ENCODE measurements at places on chromosomes 6 and 20.

- DNase-seq: no peak
Measured at GRCh38 chr6:87583822-87584221, 6.0 kb downstream of the RARS2 start.

DNA sequence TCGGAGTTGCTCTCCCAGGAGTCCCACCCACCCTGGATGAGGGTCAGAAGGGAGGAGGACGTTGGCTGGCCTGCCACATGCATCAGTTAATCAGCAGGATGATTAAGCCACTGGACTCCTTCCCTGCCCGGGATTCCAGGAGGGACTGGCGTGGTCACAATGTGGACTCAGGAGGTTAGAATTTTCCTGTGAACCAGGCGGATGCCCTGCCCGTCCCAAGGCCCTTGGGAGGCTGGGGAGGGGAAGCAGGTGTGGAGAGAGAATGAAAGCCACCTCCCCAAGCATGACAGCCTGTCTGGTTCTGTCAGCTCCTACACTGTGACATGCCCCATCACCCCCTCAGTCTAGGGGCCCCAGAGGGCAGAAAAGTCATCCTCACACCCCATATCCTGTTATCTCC, 11.6 kb upstream of the ITPR3 start:
- peak; percentile 49 for DNase-seq

DNA sequence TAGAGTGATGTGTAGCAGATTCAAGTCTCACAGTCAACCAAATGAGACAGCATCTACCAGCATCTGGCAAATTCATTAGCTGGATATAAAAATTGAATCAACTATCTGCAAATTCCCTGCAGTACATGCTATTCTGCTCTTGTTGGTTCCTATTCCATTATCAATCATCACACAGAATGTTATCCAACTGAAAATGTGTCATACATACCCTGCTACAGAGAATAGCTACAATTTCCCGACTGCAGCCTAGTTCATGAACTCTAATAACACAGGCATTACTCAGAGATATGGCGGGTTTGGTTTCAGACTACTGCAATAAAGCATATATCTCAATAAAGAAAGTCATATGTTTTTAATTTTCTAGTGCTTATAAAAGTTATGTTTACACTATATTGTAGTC, 78.4 kb downstream of the AHI1 start:
- DNase-seq: peak; percentile 94

DNA sequence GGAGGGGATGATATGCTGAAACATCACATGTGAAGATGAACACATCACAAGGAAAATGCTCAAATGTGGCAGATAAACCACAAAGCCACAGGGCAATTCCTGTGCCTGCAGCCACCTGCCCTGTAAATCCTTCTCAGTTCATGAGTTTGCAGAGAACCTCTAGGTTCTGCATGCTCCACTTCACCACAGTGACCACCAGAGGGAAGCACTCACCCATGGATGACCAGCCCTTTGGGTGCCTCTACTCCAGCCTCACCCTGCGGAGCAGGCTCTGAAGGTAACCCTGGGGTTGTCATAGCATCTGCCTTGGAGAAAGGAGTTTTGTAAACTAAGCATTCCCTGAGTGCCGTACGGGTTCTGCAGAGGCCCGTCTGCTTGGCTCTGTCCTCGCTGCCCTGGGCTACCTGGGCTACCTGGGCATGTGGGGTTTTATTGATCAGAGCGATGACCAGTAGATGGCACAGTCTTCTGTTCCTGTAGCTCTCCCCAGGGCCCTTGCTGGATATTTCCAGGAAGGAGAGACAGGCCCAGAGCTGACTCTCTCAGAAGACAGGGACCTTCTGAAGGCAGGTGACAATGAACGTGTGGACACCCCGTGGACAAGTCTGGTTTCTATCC, 31.7 kb upstream of the CST1 start:
- DNase-seq: no peak

DNA sequence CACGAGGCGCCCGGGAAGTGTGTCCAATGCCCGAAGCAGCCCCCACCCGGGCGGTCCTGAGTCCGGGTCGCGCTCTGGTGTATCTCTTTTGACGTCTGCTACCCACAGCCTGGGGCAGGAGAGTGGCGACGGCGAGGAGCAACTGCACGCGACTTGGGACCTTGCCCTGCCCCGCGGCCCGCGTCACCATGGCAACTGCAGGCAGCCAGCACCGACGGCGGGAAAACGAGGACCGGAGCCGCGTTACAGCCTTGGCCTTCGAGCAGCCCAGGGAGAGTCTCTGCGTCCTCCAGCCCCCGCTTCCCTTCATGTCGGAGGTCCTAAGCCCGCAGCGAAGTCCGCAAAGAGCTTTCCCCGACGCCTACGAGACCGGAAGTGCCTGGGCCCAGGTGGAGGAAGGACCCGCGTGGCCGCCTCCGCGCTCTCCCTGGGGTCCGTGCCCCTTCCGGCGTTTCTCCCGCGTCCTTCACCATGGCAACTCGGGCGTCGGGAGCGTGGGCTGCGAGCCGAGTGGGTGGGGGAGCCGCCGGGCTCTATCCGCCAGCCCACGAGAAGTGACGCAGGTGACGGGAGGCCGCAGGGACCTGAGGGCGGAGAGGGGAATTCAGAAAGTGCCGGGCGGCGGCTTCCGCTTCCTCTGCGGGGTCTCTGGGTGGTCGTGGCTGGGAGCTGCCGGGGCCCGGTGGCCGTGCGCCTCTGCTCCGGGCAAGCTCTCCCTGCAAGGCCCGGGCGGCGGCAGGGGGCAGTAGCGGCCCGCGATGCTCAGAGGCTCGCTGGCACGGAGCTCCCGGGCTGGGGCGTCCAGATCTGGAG, 88.6 kb upstream of the TGM3 start:
- DNase-seq: peak; percentile 50

- DNase-seq: no peak
Measured at GRCh38 chr6:166638573-166638964, 11.5 kb upstream of the RPS6KA2 start.

- peak; percentile 83 for DNase-seq
Measured at GRCh38 chr6:75196081-75196687, 9.7 kb downstream of the COL12A1 start.

DNA sequence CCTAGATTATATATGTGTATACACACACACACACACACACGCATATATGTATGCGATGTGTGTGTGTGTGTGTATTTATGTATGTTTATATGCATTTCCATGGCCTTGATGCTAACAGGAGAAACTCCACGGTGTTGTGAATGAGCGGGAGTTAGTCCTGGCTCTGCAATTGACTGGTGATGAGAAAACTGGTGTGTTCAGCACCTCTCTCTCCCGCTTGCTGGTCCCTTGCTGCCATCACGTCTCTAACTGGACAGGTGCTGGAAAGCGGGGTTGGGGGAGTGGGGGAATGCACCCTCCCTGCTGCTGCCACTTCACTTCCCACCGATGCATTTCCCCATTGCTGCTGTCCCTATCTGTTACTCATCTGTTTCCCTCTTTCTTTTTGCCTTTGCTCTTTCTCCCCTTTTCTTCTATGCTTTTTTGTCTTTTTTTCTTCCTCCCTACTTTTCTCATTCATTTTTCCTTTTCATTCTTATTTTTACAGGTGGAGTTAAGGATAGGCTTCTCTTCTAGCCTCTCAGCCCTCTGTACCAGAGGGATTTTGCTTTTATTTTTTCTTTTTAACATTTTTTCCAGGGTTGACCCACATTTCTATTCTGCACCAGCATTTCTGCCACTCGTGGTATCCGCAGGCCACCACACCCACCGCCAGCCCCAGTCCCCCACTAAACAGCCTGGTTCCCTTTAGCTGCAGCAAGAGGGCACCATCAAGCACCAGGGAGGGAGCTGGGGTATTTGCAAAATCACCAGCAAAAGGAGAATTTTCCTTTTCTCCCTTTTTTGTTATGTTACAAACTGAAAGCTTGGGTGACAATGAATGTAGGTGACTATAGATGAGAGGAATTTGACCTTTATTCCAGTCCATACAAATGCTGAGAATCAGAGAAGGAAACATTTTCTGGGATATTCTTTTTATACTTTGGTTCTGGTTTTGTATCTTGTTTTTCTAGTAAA, 115.6 kb downstream of the TCP11 start:
- no peak for DNase-seq

GRCh38 chr6:100185615-100186014, 191.6 kb upstream of the MCHR2 start:
- DNase-seq: no peak

- DNase-seq: no peak
Measured at GRCh38 chr6:12170351-12171092, 119.6 kb upstream of the EDN1 start.

DNA sequence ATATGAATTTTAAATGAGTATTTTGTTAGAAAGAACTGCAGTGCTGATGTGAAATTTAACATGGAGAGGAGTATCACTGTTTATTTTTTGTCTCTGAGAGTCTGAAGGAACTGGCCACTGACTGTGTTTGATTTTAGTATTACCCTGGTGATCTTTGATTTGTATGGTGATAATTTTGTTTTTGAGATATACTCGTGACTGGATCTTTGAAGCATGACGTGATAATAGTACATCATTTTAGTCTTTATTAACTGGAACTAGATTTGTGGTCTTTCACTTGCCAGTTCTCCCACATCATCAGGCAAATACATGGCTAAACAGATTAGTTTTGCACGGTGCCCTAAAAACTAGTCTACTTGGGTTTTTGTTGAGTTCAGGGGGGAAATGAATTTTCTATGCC, 55.5 kb downstream of the ARID1B start:
- no peak for DNase-seq

DNA sequence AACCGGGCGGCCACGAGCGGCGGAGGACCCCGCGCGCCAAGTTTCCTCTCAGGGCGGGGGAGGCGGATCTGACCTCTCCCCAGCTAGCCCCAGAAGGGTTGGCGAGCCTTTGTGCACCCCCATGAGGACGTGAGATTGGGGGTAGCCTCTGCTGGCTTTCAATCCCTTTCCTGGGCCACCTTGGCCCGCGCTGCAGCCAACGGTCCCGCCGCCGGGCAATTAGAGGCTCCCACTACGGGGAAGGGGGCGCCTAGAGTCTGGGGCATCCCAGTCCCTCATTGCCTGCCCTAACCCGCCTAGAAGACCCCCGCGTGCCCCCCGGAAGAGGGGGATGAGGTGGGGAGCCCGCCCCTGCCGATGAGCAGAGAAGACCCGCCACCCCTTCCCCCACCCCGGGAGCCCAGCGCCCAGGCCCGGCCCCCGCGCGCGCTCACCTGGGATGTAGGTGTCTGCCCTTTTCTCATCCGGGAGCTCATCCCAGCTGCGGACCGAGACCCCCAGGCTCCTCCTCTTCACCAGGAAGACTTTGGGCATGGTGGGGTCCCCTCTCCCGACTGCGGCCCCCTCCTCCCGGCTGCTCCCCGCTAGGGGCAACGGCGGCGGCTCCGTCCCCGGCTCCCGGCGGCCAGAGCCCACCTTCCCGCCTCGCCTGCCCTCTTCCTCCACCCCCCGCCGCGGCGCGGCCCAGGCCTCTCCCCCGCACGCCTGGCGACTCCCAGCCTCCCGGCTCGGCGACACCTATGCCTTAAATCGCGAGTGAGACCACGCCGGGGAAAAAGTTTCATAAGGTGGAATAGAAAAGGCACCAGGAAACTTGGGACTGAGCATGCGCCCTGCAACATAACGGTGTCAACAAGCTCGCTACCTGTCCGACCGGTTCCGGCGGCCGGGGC, at the start of gene OVOL2:
Gene OVOL2 (minus strand): TSS at position 816 of the 893 bp plus-strand sequence. CDS start 282 bp downstream, at position 534.
- DNase-seq: no peak

- DNase-seq: peak; percentile 71
Measured at GRCh38 chr6:131909408-131910218, 41.6 kb downstream of the CCN2 start.

GRCh38 chr6:46265373-46265772, 94.6 kb upstream of the ENPP5 start:
- DNase-seq: no peak

DNA sequence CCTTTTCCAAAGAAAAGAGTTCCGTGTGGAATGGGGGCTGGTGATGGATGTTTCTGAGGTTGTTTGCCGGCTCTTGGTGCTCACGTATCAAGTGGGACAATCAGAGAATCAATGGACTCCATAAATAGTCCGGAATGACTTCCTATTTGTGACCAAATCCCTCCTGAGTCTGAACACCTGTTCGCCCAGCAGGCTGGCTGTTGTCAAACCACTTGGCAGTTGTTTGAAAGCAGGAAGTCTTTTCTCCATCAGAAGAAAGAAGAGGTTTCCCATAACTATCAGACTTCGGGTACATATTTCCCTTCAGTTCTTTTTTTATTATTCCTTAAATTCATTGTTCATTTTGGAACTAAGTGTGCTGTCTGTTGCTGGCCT, 154.7 kb upstream of the RIN2 start:
- no peak for DNase-seq

GRCh38 chr6:155958550-155958949, 502.9 kb upstream of the NOX3 start:
- no peak for DNase-seq

DNA sequence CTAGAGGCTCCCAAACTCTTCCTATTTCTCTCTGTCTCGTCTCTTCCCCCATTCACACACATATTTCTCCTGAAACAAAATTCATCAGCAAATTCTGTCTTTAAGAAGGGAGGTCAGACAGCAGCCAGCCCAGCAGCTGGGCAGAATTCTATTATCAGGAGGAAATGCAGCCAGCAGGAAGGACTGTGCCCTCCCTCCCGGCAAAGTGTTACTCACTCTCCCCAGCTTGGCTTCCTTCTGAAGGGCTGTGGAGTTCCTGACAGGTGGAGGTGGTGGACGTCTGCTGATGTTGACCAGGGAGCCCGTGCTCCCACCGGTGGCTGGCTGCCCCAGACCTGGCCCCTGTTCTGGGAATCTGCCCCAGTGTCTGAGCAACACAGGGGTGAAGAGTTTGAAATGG, 37.3 kb downstream of the KCNB1 start:
- no peak for DNase-seq

DNA sequence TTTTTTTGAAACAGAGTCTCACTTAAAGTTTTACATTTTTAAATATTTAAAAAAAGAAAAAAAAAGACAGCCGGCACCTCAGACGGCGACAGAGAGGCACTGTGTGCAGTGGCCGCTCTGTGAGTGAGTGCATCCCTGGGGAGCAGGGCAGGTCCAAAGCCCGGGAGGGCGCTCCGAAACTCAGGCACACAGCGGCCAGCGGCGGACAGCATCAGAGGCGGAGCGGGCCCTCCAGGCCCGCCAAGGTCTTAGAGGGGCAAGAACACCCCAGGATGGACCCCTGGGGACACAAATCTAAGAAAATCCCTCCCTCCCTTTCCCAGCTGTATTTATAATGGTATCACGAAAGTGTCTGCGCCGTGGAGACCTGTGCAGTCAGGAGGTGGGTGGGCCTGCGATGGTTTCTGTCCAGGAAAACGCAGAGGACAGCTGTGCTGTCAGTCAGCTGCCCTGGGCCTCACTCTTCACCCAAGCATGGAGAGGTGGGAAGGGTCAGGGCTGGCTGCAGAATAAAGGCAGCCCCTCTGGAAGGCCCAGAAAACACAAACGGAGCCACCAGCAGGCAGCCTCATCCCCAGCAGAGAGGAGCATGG, 43.8 kb downstream of the TAF4 start:
- DNase-seq: no peak

- peak; percentile 87 for DNase-seq
Measured at GRCh38 chr6:121856296-121856695, 420.9 kb downstream of the GJA1 start.

DNA sequence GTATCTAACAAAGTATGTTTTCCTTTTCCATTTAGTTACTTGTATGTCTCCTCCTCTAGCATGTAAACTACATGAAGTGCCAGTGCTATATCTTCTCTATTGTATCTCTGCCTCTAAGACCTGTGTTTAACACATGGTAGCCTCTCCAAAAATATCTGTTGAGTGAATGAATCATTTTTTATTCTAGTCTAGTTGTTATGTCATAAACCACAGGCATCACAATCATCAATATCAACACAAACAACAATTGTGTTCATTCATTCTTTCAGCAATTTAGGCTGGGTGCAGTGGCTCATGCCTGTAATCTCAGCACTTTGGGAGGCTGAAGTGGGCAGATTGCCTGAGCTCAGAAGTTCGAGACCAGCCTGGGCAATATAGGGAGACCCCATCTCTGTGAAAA, 111.6 kb upstream of the EYA4 start:
- no peak for DNase-seq

- DNase-seq: no peak
Measured at GRCh38 chr6:108330806-108331205, 36.0 kb downstream of the AFG1L start.

Data from fibroblast of upper back skin (primary cell).